ENCODE measurements at places on chromosomes 4 and X.
A peak's percentile ranks its signal among the peaks of the same experiment; 100 is the strongest.

DNA sequence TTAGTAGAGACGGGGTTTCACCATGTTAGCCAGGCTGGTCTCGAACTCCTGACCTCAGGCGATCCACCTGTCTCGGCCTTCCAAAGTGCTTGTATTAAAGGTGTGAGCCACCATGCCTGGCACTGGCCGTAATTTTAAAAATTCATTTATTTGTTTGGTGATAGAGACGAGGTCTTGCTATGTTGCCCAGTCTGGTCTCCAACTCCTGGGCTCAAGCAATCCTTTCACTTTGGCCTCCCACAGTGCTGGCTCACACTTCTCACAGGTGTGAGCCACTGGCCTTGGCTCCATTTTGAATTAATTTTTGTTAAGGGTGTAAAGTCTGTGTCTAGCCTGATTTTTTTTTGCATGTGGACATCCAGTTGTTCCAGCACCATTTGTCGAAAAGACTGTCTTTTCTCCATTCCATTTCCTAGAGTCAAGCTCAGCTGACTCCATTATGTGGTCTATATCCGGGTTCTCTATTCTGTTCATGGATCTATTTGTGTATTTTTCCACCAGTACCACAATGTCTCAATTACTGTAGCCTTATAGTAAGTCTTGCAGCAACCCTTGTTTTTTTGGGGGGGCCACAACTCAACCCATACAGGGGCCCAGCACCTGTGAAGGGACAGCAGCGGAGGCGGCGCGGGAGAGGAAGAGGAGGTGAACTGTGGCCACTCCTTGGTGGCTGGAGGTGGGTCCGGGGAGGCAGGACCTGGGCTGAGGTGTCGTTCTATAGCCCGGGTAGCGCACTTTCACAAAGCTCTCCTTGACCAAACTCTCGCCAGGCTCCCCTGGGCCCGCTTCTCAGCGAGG lies 1.5 kb upstream of the NSD2 start:
- DNase-seq, result no peak

GRCh38 chr4:127959794-127960193 lies 5.2 kb downstream of the MFSD8 start:
- DNase-seq, result no peak

DNA sequence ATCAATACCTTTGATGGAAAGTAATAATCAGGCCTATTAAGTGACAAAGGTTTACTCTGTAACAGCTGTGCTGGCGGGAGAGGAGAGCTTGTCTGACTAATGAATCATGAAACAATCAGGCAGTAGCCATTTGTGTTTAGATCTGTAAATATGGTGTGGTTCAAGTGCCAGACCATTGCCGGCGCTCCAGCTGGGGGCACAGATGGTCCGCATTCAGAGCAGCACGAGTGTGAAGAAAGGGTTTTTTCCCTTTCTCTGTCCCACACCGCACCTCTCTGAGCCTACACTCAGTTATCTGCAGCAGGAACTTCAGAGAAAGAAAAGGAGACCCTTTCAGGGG lies 111.3 kb upstream of the PAQR3 start:
- DNase-seq, result peak; percentile 87

DNA sequence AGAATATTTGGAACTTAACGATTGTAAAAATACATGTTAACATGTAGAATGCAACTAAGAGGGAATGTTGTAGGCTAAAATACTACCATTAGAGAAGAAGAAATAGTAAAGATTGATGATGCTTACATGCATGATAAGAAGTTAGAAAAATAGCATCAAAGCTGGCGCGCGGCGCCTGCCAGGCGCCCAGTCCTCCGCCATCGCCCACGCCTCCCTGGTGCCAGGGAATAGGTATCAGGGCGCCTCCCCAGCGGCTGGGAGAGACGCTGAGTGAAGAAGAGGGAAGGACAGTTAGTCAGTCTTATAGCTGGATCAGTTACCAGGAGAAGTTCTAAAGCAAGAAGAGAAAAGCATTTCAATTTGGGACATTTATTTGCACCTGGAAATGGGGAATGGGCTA lies 36.0 kb downstream of the NSUN7 start:
- DNase-seq, result no peak

DNA sequence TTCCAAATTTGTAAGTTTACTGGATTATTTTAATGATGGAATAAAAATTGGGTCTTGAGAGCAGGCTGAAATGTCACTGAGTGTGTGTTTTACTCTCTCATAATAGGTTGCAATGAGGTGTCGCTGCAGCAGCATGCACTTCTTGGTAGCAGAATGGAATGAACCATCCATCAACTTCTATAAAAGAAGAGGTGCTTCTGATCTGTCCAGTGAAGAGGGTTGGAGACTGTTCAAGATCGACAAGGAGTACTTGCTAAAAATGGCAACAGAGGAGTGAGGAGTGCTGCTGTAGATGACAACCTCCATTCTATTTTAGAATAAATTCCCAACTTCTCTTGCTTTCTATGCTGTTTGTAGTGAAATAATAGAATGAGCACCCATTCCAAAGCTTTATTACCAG lies 2.6 kb downstream of the SAT1 start:
- DNase-seq, result no peak

DNA sequence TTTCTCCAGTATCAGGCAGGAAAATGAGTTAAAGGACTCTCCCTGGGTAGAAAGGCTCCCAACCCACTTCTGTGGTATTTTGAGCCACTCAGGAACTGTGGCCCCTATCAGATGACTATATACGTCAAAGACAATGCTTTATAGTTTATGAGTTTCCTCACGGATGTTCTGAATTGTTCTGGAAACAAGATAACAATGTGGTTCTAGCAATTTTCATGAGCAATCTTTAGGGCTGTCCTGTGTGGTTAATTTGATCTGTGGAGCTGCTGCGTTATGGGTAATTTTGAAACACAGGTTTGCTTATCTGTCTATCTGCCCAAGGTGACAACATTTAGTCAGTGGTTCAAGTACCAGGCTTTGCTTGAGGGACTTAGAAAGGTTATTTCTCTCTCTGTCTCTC lies 46.7 kb upstream of the IL2 start:
- DNase-seq, result no peak

DNA sequence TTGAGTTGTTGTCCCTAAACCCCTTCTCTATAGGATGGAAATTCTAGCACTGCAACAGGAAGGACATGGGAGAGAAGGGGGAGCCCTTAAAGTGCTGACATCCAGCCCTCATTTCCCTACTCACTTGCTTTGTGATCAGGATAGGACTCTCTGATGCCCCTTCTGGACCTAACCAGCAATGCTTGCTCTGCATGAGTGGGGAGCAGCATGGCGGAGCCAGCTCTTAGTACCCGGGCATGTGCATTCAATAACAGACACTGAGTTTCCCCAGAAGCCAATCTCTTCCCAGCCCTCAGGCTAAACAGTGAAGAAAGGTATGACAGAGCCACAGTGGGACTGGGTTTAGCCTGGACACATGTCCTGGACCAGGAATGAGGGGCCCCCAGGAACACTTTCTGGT lies 14.0 kb downstream of the SOD3 start:
- DNase-seq, result no peak
